ENCODE measurements at places on chromosomes 4 and X.

- H3K36me3 ChIP-seq = no peaks in the 10 kb centered on the region
- H3K27ac ChIP-seq = no peak overlapping the region
- H3K4me1 ChIP-seq = no peaks in the 10 kb centered on the region
- H3K4me3 ChIP-seq = no peak overlapping the region
- H3K27me3 ChIP-seq = no peaks in the 10 kb centered on the region
- DNase-seq = no peak
These were observed 464.9 kb upstream of the AMOT start for GRCh38 chrX:113305496-113305895.

GRCh38 chr4:141346144-141346543 is 125.4 kb downstream of the ZNF330 start:
- DNase-seq = no peak
- no peak overlapping the region for H3K4me3 ChIP-seq
- no peaks in the 10 kb centered on the region for H3K36me3 ChIP-seq
- H3K27me3 ChIP-seq = no peaks in the 10 kb centered on the region

- no peak overlapping the region for H3K4me3 ChIP-seq
- no peaks in the 10 kb centered on the region for H3K4me1 ChIP-seq
- DNase-seq = no peak
- no peak overlapping the region for H3K27ac ChIP-seq
These were observed 8.0 kb upstream of the VAMP7 start for GRCh38 chrX:155873188-155873587.

DNA sequence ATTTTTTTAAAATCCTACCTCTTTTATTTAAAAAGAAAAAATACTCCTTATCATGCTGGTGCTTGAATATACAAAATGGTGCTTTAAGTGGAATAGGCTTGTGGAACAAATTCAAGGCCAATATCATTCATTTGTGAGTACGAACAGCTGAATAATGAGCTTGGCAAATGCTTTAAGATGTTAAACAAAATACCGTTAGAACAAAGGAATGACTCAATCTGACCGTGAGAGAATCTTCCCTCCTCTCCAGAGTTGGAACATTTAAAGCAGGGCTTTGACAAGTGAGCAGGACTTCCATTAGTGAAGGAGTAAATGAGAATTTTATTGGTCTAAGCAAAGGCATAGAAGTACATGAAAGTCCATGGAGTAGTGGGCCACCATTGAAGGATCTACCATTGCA is 74.5 kb downstream of the DCLK2 start:
- no peaks in the 10 kb centered on the region for H3K36me3 ChIP-seq
- no peak overlapping the region for H3K27ac ChIP-seq
- no peak for DNase-seq
- H3K4me3 ChIP-seq = no peak overlapping the region
- no peaks in the 10 kb centered on the region for H3K4me1 ChIP-seq

- H3K4me1 ChIP-seq = no peaks in the 10 kb centered on the region
- no peak for DNase-seq
- H3K27me3 ChIP-seq = no peaks in the 10 kb centered on the region
These were observed 1.5 kb upstream of the HSPA4L start for GRCh38 chr4:127780598-127780997.

DNA sequence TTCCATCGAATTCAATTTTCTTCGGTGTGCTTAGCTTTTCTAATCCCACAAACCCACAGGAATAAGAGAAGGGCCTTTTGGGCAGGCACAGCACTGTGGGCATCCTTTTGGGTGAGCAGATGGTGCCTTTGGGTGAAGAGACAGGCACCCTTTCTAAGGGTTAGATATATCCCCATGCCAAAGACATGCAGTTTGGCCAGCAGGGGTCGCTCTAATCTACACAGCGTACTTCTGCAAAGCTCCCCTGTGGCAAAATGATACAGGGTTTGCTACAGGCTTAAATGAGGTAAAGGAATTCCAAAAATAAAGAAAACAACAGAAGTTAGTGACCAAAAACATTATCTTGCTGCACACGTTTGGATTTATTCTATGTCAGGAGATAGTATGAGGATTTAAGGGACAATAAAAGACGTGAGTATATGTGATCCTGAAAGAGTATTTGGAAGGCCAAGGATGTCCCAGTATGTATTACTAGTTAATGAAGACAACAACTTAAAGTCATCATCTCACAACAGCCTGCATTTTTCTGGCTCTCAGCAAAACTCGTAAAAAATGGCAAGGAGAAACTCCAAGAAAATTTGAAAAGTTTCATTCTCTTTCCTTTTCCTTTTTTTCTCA is 49.5 kb downstream of the PHEX start:
- H3K36me3 ChIP-seq = no peaks in the 10 kb centered on the region
- no peak overlapping the region for H3K27ac ChIP-seq
- H3K4me1 ChIP-seq = no peaks in the 10 kb centered on the region
- DNase-seq = peak; percentile 30

DNA sequence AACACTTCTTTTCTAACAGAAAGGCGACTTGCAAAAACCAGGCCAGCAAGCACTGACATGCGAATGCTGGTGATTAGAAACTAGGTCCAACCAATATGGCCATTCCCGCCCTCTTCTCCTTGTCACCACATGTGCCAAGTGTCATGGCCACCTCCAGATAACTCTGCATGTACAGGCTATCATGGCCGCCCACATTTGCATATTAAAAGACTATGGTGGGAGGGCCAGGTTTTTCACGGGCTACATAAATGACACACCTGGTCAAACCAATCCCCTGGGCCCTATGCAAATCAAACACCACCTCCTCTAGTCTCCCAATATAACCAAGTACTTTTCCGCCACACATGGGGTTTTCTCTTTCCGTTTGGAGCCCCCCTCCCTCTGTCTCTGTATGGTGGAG is 40.1 kb downstream of the NUDT11 start:
- DNase-seq = no peak
- H3K4me3 ChIP-seq = no peak overlapping the region

- no peak overlapping the region for H3K27ac ChIP-seq
- peaks cover 7% of the 10 kb centered on the region for H3K4me1 ChIP-seq
- H3K36me3 ChIP-seq = no peaks in the 10 kb centered on the region
- no peaks in the 10 kb centered on the region for H3K27me3 ChIP-seq
These were observed 245.1 kb downstream of the PPP3CA start for GRCh38 chr4:101102114-101102742.

DNA sequence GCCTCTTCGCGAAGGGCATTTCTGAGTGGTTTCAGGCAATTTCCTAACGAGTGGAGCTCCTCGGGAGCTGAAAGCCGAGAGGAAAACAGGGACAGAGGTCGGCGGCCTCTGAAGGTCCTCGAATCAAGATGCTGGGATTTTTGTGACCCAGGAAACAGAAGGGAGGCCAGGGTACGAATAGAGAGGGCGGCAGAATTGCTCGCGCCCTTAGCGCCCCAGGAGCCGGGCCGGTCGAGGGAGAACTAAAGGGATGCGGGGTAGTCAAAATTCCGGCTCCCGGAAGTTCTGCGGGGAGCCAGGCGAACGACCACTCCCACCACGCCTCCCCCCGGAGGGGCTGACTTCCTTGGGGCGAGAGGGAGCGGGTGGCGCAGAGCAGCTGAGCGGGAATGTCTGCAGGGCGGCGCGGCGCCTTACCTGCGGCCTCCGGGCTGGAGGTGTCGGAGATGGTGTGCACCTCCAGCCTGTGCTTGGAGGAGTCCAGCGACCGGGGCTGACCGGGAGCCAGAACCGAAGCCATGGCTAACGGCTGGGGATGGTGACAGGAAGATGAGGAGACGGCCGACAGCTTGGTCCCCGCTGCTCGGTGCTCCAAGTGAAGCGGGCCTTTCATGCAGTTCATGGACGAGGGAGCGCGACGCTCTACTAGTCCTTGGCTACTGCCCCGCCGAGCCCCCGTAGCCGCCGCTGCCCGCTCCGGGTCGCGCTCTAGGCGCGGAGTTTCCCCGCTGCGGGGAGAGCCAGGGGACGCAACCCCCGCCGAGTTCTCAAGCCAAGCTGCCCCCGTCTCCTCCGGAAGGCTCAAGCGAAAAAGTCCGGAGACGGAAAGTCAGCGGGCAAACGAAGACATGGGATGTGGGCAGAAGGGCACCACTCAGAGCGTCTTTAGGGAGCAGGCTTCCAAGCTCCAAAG is 782 bp downstream of the PITX2 start:
- no peaks in the 10 kb centered on the region for H3K36me3 ChIP-seq
- H3K27ac ChIP-seq = no peak overlapping the region
- H3K4me1 ChIP-seq = no peaks in the 10 kb centered on the region
- H3K4me3 ChIP-seq = peak overlapping the region; percentile 2

DNA sequence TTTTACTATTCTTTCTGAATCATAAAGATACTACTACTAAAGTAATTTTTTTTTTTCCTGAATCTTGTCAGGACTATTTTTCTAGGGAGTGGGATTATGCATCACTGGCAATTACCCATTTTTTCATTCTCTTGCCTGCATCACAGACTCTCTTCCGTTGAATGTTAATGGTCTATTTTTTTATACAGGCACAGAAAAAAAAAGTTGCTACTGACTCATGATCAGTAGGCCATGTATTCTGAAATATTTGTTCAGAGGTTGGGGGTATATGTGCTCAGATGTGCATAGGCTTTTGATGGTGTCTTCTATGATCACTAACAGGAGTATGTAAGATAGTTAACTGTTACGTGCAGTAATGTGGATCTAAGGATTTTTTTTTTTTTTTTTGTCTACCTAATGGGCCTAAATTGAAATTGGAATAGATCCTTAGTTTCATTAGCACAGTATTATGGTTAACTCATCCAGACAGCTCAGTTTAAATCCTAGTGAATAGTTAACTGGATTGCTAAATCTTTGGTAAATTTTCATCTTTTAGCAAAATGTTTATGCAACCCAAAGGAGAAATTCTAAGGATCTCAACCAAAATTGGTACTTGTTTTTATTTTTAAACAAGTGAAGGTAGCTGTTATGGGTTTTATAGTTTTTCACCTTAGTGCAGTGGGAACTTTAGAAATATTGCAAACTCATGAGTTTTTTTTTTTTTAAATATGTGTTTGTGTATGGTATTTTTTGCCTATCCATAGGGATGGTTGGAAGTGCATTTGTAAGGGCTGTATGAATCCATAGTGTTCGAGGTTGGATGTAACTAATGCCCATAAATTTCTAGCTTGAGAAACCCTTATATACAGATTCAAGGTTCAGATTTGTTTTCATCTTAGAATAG is 12.1 kb downstream of the BMP2K start:
- H3K36me3 ChIP-seq = no peaks in the 10 kb centered on the region
- DNase-seq = no peak

GRCh38 chrX:133307637-133308498 is 89.7 kb upstream of the TFDP3 start:
- no peaks in the 10 kb centered on the region for H3K36me3 ChIP-seq
- peaks cover 12% of the 10 kb centered on the region for H3K4me1 ChIP-seq
- H3K27me3 ChIP-seq = peaks cover 10% of the 10 kb centered on the region
- H3K27ac ChIP-seq = no peak overlapping the region
- DNase-seq = no peak

DNA sequence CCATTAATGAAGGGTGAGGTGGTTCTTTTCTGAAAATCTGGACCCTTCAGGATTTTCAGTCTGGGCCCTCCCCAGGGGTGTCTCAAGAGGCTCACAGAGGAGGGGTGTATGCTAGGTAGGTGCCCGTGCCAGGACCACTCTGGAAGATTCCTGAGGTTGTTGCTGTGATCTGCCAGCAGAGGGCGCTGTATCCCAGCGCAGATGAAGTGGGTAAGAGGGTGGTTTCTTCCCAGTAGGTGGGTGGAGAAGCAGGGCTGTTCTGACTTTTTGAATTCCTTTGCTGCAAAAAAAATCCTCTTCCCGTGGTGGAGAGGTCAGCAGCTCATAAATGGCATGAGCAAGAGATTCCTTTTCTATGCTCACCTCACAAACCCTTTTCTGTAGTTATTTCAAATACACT is 51.1 kb downstream of the SCML1 start:
- DNase-seq = peak; percentile 18
- no peaks in the 10 kb centered on the region for H3K27me3 ChIP-seq
- peaks cover 5% of the 10 kb centered on the region for H3K4me1 ChIP-seq

- H3K27ac ChIP-seq = no peak overlapping the region
- H3K4me3 ChIP-seq = peak overlapping the region; percentile 48
These were observed 32.9 kb downstream of the HTT-AS start for GRCh38 chr4:3041192-3042142.

DNA sequence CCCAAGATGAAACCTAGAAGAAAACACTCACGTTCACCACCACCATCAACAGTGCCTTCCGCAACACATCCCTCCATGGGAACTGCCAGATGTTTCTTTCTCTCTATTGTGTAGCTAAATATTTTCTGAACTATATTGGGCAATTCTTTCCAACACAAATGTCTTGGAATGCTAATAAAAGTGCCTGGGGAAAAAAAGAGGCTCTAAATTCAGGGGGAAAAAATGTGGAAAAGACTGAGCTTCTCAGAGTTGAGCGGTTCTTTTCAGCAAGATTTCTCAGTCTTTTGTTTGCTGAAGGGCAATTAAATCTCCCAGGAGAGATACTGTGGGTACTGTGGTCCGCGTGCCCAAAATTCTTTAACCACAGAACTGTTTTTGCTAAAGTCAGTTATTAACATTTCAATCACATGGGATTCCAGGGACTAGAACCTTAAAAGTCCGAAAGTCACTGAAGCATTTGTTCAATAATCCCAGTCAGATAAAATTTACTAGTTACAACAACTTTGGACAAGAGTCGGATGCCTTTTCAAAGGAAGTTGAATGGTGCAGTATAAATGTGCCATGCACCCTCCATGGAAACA is 51.9 kb upstream of the DHRSX start:
- DNase-seq = no peak
- no peaks in the 10 kb centered on the region for H3K4me1 ChIP-seq
- H3K27ac ChIP-seq = peak overlapping the region; percentile 30
- H3K27me3 ChIP-seq = no peaks in the 10 kb centered on the region

DNA sequence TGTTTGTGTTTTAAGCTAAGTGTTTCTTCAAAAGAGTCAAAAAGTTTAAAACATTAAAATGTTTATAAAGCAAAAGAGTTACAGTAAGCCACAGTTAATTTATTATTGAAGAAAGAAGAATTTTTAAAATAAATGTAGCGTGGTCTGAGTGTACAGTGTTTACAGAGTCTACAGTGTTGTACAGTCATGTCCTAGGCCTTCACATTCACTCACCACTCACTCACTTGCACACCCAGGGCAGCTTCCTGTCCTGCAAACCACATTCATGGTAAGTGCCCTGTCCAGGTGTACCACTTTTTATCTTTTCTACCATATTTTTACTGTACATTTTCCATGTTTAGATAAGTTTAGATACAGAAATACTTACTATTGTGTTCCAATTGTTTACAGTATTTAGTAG is 239.7 kb upstream of the AGA start:
- no peaks in the 10 kb centered on the region for H3K27me3 ChIP-seq
- no peak overlapping the region for H3K27ac ChIP-seq
- no peak for DNase-seq
- H3K36me3 ChIP-seq = no peaks in the 10 kb centered on the region

DNA sequence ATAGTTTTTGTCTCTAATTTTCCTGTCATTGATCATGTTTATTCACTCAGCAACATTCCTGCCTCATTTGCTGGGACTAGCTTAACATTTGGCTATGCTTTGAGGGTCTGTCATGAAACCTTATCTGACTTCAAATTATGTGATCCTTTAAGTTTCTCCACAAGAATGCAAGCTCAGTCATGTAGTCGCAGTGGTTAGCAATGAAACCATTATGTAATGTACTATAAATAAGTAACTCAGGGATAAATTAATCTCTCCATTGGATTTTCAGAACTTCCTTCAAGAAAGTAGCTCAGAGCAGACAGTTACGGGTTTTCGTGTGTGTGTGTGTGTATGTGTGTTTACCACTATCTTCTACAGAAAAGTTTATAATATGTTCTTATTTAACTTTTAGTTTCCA is 993.6 kb downstream of the ADGRL3 start:
- H3K27ac ChIP-seq = no peak overlapping the region
- no peaks in the 10 kb centered on the region for H3K27me3 ChIP-seq
- no peaks in the 10 kb centered on the region for H3K4me1 ChIP-seq
- no peaks in the 10 kb centered on the region for H3K36me3 ChIP-seq
- no peak for DNase-seq

GRCh38 chrX:21698272-21698671 is 40.1 kb upstream of the KLHL34 start:
- no peak overlapping the region for H3K4me3 ChIP-seq
- H3K36me3 ChIP-seq = no peaks in the 10 kb centered on the region
- H3K27me3 ChIP-seq = no peaks in the 10 kb centered on the region
